ENCODE measurements at places on chromosomes 6 and 20. TPM values are rescaled to one million over a fixed set of nuclear protein-coding genes. Genes with fewer than 3 reads are reported as not detected.
A peak's percentile ranks its signal among the peaks of the same experiment; 100 is the strongest.

DNA sequence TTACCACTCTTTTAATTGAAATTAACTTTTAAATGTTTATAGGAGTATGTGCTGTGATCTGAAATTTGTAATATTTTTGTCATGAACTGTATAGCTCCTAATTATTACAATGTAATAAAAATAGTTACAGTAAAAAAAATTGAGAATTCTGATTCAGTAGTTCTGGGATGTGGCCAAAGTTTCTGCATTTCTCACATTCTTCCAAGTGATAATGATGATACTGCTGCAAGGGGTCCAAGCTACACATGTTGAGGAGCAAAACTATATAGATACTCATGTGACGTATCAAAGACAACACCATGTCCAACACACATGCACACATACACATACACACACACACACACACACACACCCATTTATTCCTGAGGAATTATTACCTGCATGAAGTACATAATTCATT, 71.0 kb upstream of the FAM83B start:
- peak; percentile 6 for DNase-seq

DNA sequence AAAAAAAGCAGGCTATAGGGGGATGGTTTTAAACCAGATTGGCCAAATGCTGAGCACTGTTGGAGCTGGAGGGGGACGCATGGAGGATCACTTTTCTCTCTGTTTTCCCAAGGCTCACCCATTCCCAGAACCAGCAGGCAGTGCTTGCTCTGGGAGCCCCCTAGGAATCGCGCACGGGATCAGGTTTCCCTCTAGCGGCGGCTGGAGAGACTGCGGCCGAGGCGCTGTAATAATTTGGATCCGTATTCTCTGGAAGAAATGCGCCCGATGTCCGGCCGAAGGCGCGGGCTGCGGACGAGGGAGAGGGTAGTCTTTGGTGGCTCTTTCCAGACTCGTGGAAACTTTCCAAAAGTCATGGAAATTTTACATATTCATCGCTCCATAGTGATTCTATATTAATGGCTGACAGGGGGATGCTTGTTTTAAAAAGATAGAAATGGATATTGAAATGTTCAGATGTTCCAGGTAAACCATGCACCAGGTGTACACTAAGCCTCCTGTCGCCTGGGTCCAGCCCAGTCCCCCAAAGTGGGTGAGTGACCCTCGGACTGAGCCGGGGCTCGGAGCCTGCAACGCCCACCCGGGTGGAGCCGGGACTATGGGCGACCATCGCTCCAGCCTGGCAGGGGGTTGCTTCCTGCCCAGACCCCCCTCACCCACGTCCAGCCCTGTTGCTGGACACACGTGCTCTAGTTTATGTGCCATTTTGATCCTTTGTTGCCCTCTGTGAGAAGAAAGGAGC, 78.7 kb upstream of the PHACTR3 start:
- peak; percentile 13 for DNase-seq

GRCh38 chr6:6736791-6737654, 148.5 kb downstream of the LY86 start:
- no peak for DNase-seq

- no peak for DNase-seq
Observed at GRCh38 chr6:35046103-35046502, 95.0 kb downstream of the TCP11 start.

DNA sequence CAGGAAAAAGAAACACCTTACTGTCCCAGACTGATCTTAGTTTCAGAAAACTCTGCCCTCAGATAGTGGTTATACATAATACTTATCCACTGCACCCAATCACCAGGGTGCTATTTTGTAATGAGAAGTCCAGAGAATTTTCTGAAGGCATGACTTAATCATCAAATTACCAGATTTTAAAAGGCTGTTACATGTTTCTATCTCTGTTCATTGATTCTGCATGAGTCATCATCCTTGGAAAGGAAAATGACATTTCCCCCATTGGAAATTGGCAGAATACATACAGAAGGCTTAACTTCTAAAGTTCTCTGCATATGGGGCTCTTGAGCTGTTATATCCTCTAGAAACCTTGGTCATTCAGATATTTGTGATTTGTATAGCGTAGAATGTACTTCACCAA, 587.9 kb upstream of the FLRT3 start:
- no peak for DNase-seq

DNA sequence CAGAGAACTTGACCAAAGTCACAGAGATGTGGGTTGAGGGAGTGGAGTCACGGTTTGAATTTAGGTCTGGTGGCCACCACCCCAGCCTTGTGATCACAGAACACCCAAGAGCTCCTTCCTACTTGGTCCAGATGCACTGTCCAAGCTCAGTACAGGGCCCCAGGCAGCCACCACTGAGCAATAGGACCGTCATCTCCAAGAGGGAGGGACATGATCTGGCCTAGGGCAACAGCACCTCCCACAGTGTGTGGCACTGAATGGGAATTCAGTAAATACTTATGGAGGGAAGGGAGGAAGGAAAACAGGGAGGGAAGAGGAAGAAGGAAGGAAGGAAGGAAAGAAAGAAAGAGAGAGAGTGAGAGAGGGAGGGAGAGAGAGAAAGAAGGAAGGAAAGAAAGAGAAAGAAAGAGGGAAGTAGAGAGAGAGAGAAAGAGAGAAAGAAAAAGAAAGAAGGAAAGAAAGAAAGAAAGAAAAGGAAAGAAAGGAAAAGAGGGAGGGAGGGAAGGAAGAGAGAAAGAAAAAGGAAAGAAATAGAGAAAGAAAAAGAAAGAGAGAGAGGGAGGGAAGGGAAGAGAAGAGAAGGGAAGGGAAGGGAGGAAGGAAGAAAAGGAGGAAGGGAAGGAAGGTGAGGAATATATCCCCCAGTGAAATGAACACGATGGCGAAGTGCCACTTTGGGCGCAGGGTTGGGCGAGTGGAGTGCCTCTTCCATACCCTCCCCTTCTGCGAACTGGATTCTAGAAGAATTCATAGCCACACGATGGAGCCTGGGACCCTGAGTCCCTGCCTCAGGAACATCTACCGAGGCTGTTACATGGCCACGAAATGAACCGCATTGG, 243.7 kb downstream of the TFAP2C start:
- DNase-seq, result no peak

DNA sequence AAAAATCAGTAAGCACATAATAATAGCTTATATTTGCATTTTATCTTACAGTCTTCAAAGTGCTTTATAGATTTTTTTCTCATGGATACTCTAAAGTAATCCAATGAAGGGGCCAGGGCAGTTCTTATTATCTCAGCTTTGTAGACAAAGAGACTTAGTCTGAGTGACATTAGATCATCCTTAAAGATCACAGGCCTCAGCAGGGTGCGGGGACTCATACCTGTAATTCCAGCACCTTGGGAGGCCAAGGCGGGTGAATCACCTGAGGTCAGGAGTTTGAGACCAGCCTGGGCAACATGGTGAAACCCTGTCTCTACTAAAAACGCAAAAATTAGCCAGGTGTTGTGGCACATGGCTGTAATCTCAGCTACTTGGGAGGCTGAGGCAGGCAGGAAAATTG, 14.5 kb downstream of the FERMT1 start:
- DNase-seq, result no peak

- DNase-seq, result no peak
Observed at GRCh38 chr6:149302723-149303122, 14.8 kb upstream of the TAB2 start.

- DNase-seq, result no peak
Observed at GRCh38 chr6:65706436-65706835, 590 bp downstream of the EYS start.

GRCh38 chr20:56348746-56349145, 10.0 kb upstream of the FAM210B start:
- DNase-seq, result no peak

DNA sequence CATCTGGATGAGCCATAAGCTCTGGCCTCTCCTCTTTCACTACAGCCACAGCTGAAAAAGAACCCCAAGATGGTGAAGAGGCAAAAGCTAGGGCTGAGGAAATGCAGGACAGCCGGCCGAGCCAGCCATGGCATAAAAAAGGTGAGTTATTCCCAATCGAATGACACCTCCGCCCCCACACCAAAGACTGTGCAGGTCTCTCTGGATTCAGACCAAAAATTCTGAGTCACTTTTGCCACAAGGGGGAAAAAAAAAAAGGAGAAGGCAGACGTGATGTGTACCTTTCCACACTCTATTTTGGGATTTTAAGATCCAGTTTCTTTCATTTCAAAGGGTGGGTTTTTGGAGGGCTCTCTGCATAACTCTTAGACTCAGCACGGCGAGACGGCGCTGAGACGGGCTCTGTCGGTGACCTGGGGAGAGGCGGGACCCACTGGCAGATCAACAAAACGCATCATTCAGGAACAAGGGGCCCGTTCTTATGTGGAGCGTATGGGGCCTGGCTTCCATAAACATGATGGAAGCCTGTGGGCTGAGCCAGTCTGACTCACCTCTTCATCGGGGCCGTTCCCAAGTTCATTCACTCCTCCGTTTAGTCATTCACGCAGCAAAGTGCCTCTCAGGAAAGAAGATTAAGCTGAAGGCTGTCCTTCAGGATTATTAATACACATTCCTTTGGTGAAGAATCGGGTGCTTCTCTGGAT, 54.8 kb downstream of the NFATC2 start:
- peak; percentile 95 for DNase-seq

- no peak for DNase-seq
Observed at GRCh38 chr6:137095651-137096238, 51.0 kb upstream of the IL20RA start.

- DNase-seq, result peak; percentile 44
Observed at GRCh38 chr6:30219244-30219643, 6.0 kb upstream of the TRIM26 start.

DNA sequence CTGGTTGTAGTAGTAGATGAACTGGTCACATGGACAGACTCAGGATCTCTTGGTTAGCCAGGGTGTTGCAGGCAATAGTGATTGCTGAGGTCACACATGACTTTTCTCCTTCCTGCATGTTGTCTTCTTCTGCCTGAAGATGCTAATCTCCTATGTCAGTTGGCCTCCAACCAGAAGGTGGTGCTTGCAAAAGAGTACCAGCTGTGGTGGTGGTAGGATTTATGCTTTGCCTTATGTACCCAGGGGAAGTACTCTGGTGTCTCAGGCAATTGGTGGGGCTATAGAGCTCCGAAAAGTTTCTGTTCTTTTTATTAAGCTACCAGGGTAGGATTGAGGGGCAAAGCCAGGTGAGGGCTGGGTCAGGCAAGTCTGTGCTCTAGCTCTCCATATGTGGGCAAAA, 98.5 kb downstream of the CARMIL1 start:
- DNase-seq, result no peak

DNA sequence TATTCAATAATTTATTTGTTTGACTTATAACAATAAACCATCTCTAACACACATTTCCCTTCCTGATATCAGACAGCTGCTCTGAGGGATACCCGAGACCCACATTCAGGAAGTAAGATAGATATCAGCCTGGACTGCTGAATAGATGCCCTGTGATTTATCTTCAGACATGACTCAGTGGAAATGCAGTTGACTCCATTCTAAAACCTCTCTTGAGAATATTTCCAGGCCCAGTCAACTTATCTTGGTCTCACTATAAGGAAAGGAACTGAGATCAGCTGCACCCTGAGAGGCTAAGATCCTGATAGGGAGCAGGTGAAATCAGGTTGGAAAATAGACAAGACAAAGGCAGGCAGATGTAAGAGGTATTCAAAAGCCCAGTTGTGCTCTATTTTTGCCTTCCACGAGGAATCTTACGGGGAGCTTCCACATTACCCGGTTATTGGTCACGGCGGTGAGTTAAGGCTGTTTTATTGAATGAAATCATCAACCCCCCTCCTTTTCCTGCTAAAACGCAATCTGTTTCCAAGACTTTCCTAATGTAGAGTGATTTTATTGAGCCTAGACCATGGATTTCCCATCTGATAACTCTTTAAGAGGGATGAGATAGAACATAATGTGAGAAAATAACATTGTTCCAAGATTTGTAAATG, 25.5 kb downstream of the C6orf15 start:
- peak; percentile 84 for DNase-seq

DNA sequence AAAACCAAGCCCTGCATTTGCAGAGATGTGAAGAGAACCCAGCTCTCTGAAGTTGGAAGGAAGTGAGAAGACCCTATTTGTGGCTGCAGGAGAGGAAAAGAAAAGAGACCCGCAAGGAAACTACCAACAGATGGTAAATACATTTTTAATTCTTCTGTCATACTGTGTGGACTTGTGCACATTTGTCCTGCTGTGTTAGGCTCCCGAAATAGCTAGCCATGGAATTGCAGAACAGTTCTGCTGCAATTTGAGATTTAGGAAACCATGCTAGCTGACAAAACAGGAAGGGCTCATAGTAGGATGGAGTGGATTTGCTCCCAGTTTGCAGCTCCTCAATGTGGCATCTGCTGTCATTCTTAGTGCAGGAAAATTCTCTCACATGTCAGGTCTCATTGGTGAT, 12.1 kb upstream of the ATXN1 start:
- DNase-seq, result no peak

DNA sequence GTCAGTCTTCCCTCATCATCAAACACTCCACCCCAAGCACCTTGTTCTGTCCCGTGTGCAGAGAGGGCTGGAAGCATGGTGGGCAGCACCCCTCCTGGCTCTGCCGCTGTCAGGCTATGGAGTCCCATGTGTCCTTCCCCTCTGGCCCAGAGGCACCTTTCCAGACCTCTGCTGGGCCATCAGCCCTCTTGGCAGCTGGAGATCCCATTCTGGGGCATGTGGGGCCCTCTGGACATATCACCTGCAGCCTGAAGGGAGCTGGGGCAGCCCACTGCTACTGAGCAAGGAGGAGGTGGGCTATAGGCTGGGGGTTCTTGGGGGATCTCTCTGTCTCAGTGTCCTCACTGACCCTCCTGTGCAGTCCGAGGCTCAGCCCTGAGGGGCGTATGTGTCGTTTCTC, 42.2 kb downstream of the SUN5 start:
- no peak for DNase-seq

- DNase-seq, result no peak
Observed at GRCh38 chr6:89508755-89509563, 76.0 kb downstream of the ANKRD6 start.

GRIK2 gene
- 8.2 TPM for polyA plus RNA-seq

SLC4A11 gene
- 0.95 TPM for polyA plus RNA-seq

MLN gene
- not detected for polyA plus RNA-seq

C6orf141 gene
- polyA plus RNA-seq, result not detected

BPI gene
- 0.05 TPM for polyA plus RNA-seq

CST5 gene
- not detected for polyA plus RNA-seq

RPS18 gene
- polyA plus RNA-seq, result 8,417 TPM

TFAP2D gene
- not detected for polyA plus RNA-seq

All from IMR-90 (cell line).